Kidney (tissue), 22 donors: ENCODE measurements at places on chromosomes 16 and 17.

GRCh38 chr16:90026135-90026534 lies 6.9 kb upstream of the DBNDD1 start:
- peak; percentile 18 for DNase-seq

DNA sequence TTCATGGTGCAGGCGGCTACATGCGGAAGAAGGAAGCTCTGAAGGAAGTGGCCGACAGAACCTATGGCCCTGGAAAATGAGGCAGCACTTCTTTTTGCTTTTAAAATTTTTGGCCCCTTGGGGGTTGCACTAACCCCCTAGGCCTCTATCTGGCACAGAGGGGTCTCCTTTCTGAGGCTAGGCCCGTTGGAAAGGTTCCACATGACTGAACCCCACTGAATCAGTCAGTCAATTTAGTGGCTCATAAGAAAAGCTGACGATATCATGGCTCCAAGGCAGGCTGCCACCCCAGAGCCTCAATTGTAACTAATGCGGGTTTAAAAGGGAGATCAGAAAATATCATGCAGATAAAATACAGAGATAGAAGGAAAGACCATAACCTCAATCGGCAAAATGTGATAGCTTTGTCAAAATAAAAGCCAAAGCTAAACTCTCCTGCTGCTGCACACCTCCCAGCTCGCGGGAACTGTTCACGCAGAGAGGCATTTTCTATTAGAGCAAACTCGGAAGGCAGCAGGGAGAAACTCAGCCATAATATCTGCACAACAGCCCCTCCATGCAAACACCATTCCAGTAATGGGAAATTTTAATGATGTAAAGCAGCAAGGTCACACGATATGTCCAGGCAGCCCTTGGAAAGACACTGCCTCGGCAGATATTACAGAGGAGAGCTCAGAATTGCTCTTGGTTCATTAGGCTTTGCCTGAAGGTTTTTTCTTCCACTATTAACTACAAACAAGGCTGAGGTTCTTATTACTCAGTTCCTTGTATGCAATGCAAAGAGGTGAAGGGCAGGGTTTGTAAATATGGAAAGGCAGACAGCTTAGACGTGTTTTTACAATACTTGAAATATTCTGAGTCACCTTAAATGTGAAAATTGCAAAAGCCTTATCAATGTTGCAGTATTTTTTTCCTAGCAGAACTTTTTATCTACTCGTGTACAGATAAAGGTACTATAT lies 200.4 kb upstream of the PMFBP1 start:
- peak; percentile 60 for DNase-seq

DNA sequence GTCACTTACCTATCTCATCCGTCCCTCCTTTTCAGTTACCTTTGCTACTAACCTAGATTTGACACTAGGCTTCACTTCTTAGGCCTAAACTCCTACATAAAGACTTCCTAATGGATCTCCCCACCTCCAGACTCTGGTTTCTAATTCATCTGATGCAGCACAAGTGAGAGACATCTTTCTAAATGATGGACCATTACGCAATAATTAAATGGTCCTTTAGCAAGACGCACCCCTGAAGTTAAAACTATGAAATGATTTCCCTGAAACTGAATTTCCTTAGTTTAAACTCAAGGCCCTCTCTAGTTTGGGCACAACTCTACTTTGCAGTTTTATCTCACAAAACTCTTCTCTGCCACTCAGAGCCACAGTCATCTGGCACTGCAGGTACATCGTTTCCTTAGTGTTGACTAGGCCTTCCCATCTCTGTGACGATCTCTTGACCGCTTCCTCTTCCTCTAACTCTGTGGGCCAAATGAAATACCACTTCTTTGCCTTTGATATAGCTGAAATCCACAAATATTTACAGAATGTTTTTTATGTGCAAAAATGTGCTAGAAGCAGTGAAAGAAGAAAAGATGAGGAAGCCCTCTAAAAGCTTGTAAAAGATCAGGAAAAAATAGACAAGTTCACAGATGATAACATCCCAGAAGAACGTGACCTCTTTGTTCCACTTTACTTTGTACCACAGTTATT lies 3.3 kb downstream of the SYNRG start:
- no peak for DNase-seq

- DNase-seq, result no peak
Observed at GRCh38 chr16:50002190-50002589, 22.8 kb upstream of the CNEP1R1 start.

DNA sequence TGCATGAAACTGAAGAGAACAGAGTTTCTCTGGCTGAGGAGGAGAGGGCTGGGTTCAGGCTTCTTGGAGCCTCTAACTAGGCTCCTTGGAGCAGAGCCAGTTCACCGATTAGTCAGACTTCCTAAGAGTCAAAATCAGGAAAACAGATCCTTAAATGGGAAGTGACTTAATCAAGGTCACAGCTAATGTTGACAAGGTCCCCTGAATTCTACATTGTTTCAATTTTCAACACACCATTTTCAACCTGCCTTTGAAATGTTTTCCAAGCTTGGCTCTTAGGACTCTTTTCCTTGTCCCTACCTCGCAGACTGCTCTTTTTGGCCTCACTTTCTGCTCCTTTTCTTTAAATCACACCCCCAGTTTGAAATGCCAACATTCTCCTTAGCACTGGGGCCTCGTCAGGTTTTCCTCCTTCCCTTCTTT lies 16.3 kb downstream of the MYL4 start:
- no peak for DNase-seq

GRCh38 chr17:61289408-61290385 lies 109.9 kb upstream of the TBX2 start:
- DNase-seq, result peak; percentile 81

GRCh38 chr17:15490634-15491261 lies 23.3 kb upstream of the CDRT4 start:
- no peak for DNase-seq

DNA sequence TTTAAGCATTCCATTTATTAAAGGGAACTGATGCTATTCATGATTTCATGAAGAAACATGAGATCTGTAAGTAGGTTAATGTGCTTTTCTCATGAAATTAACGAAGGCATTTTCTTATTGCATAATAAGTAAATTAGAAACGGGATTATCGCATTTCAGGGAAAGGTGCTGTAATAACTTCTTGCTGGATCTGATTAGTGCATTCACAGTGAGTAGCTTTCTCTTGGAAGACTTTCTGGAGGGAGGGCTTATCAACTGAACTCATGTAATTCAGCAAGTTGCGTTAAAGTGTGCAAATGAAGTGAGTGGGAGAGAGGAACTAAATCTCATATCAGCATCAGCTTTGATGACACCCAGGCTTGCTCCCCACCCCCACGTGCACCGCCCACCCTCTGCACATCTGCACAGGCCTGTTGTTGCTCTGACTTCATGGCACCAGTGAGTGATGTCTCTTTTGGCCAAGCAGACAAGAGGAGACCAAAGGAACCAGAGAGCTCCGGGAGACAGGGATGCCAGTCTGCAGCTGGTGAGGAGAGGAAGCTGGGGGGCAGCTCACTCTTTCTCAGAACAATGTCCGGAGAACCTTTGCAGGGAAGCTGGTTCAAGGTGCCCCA lies 26.3 kb upstream of the GAS7 start:
- DNase-seq, result no peak

GRCh38 chr17:61583242-61583641 lies 7.8 kb downstream of the NACA2 start:
- DNase-seq, result no peak

DNA sequence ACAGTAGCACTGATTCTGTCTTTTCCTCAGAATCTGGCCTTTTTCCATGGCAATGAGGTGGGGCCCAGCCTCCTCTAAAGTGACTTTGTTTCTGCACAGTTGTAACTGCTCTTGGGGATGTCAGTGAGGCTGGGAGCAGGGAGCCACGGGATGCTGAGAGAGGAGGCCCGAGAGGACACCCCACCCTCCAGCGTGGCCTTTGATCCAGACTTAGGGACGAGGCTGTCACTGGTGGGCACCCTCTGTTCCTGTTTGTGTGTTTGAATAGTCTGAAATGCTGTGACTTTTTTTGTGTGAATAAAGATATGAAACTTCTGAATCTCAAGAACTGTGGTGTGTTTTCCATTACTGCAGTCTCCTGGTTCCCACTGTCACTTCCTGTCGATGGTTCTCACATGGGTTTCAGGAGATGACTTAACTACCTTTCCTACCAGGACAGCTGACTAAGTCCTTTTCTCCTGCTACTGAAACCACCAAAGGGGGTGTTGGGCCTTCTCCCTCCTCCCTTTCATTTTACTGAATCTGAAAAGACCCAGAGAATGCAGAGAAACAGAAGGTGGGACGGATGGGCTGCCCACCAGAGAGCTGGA lies 18.6 kb downstream of the KCTD2 start:
- DNase-seq, result no peak

DNA sequence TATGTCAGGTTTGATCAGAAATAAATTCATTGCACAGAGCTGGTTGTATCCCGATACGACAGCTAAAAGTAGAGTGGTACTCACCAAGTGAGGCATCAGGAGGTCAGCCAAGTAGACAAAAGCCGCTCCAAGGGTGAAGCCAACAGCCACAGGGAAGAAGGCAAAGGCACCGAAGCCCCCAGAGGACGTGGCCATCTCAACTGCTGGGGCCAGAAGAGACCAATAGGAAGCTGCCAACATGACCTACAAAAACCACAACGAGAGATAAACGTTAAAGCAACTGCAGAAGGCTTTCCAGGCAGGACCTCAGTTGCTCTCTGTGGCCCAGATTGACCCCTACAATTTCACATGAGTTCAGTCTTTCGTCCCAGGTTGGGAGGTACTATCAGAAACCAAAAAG lies 61.0 kb downstream of the SLC39A11 start:
- no peak for DNase-seq

GRCh38 chr17:49566668-49567071 lies 9.0 kb upstream of the NXPH3 start:
- no peak for DNase-seq

DNA sequence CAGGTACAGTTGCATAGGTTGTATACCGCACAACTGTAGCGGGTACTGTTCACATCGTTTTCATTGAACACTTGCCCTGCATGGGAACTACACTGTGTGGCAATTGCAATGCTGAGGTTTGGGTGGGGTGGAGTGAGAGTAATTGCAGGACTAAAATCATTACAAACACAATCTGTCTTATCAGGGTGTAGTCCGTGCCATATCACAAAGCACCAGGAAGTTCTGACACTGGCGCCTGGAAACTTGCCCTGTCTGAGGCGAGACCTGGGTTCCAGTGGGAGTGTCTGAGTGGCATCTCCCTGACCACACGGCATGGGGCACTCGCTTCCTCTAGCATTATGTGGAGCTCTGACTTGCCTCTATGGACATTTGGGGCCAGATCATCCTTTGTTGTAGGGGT lies 153.4 kb downstream of the RGS9 start:
- no peak for DNase-seq

DNA sequence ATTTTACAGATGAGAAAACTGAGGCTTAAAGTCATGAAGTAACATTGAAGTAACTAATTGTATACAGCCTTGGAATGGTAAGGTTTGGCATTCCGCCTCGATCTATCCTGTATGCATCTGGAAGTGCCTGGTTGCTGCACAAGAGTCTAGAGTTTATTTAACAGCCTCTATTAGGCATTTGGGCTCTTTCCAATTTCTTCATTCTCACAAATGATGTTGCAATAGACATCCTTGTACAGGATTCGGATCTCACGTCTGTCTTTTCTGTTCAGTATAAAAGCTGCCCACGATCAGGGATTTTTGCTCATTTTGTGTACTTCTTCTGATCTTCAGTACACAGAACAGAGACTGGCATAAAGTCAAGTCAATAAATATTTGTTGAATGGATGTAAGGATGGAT lies 100.5 kb downstream of the AIPL1 start:
- DNase-seq, result no peak

- DNase-seq, result peak; percentile 83
Observed at GRCh38 chr17:2282297-2282873, 21.2 kb downstream of the SMG6 start.

DNA sequence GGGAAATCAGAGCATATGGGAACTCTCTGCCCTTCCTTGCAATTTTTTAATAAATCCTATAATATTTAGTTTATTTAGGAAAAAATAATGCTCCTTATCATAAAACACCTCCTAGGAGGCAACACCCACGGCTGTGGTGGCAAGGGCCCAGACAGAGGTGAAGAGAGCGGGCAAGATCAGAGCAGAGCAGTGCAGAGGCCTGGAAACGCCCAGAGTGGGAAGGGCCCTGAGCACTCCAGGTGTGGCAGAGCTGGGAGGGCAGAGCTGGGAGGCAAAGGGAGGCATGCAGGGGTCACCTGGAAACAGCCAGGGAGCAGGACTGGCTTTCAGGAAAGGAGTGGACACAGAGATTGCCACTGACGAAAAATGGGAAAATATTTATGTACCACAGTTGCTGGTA lies 17.3 kb downstream of the FBXO31 start:
- no peak for DNase-seq

DNA sequence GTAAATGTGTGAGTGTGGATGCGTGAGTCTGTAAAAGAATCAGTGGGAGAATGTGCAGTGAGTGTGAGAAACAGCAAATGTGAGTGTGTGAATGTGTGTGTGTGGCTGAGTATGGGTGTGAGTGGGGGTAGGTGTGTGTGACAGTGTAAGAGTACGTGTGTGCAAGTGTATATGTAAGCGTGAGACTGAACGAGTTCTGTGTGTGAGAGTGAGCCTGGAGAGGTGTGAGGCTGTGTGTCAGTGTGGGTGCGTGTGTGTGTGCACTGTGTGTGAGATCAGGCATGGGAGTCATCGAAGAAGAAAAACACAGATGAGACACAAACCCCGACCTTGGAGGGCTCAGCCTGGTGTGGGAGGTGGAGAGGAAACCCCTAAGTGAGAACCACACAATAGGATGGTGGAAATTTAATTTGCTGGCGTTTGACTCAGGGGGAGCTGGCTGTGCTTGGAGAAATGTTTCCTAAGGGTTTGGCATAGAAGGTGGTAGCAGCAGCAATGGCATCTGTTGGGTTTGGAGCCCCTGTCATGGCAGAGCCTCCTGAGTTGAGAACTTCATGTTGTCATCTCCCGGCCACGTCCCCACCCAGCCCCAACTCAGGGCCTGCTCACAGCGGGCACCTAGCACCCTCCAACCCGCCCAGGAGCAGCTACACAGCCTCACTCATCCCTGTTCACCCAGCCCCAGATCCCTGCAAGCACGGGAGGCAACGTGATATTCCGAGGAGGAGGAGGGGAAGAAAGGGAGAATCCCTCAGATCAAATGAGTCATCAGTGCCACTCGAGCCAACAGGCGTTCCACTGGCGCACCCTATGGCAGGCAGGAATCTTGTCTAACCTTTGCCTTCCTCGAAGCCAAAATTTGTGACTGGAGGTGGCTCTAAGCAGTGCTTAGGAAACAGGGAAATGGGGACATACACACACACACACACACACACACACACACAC lies 14.3 kb upstream of the NUBP1 start:
- DNase-seq, result no peak

DNA sequence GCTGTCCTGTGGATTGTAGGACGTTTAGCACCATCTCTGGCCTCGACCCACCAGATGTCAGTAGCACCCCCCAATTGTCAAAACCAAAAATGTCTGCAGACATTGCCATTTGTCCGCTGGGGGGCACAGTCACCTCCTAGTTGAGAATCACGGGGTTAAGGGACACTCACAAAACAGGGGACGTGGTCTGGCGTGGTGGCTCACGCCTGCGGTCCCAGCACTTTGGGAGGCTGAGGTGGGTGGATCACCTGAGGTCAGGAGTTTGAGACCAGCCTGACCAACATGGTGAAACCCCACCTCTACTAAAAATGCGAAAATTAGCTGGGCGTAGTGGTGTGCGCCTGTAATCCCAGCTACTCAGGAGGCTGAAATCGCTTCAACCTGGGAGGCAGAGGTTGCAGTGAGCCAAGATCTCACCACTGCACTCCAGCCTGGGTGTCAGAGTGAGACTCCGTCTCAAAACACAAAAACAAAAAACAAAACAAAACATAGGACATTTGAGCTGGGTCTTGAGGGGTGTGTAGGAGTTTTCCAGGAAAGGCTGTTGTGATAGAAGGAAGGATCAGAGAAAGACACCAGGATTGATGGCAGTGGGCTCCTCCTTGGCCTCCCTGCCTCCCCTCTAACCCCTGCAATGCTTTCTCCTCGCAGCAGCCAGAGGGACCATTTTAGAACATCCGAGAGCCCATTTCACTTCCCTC lies 171.8 kb upstream of the GSE1 start:
- no peak for DNase-seq
